ENCODE measurements at places on chromosomes 7 and 10.

- DNase-seq: no peak
Measured at GRCh38 chr7:467856-468545, 51.6 kb downstream of the PDGFA start.

GRCh38 chr10:71005337-71006305 lies 117.3 kb upstream of the PCBD1 start:
- no peak for DNase-seq

- no peak for DNase-seq
Measured at GRCh38 chr7:157412021-157412443, 75.2 kb downstream of the DNAJB6 start.

GRCh38 chr7:143047326-143047725 lies 4.8 kb upstream of the OR6V1 start:
- no peak for DNase-seq

- no peak for DNase-seq
Measured at GRCh38 chr7:74013539-74014272, 14.3 kb upstream of the ELN start.

DNA sequence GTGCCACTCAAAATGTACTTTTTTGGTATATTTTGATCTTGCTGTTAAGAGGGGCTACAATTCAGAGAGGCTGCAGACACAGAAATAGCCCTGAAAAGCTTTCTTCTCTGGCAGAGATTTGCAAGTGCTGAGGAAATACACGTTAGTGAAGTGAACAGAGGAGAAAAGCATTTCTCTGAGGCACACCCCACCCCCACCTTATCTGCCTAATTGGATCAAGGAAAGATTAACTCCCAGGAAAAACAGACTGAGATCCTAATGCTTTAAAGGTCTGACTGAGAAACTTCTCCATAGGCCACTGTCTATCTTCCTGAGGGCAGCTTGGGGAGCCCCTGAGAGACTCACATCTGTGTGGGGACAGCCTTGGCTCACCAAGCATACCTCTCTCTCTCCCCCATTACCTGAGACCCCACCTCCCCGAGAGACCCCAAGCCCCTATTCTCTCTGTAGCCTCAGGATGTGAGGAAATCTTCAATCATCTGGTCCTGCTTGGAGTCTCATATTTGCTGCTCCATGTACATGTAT lies 14.8 kb upstream of the AKR1C3 start:
- DNase-seq: no peak

All from CD4-positive, alpha-beta T cell treated with Interleukin-15 for 1 hour (primary cell).